ENCODE measurements at places on chromosomes 6 and 20.

DNA sequence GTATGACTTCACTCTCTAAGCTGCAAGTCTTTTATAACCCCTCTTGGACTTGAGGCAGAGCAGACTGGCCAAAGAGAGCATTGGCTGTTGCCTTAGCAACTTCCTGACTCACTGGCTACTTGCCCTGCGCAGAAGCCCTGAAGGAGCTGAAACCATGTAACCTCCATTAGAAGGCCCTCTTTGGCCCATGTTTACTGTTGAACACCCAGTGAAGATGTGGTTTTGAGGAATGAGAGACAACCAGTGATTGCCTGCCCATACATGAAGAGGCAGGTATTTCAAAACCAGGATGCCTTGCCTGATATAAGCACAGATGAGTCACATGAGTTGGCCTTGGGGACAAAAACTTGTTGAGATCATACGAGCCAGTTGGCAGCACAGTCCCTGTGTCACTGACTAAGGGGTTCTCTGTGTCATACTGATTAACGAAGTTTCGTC, 182.5 kb downstream of the EDN1 start:
- peak; percentile 88 for DNase-seq

- no peak for DNase-seq
Measured at GRCh38 chr20:53642196-53643030, 48.8 kb upstream of the ZNF217 start.

- DNase-seq: no peak
Measured at GRCh38 chr6:37865504-37865903, 46.0 kb downstream of the ZFAND3 start.

DNA sequence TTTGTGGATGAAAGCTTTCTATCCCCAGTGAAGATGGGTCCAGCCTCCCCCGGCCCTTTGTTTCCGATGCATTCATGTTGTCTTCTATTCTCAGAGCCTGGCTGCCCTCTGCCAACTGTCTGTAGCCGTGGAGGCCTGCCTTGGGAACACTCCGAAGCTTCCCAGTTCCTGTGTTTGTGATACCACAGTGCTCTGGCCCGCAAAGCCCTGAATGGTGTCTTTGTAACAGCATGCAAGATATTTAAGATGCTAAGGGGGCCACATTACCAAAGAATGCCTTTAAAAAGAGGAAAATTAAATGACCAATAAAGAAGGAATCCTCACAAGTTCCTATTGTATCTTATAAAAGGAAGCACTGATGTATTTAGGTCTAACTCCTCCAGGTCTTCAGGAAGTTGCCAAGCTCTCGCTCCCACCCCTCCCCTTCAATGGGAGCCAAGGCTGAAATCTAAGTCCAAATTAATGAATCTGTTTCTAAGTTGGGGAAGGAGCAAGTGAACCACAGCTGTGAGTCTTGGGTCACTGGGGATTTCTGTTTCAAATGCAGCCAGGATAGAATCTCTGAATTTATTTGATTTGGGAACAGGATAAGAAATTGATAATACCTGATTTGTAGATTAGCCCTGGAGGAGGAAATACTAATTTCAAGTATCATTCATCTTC, 596.1 kb downstream of the QKI start:
- no peak for DNase-seq

DNA sequence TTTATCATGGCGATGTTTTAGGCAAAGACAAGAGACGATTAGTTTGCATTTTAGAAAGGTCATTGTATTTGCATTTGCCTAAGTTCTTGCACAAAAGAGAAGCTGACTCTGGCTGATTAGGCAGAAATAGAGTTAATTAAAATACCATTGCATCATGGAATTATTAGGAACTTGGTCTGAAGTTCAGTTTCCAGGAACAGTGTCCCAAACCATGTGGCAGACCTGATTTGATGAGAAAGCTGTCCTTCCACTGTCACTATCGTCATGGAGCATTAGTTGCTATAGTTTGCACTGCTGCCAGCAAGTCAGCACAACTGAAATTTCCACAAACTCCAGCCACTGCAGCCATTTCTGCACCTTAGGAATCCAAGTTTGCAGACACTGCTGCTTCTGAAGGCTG, 24.3 kb upstream of the MCUR1 start:
- DNase-seq: no peak

GRCh38 chr6:146200176-146200575, 171.3 kb downstream of the GRM1 start:
- no peak for DNase-seq

DNA sequence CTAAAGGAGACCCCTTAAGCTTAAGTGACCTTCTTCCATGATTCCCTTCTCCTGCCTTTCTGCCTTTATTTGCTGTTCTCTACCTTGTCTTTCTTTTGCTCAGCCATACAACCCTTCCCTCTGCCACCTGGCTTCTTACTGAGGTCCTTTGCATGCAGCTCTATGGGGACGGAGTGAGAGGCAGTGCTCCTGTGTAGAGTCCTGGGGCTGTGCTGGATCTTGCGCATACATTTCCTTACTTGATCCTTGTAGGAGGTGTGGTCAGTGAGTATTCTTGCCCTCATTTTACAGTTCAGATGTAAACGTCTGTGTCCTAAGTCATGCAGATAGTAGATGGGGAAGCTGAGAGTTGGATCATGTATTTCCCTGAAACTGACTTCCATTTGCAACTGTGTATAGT, 5.7 kb downstream of the SASH1 start:
- no peak for DNase-seq

GRCh38 chr6:10884245-10884972, 2.4 kb upstream of the SYCP2L start:
- DNase-seq: no peak
